ENCODE measurements at places on chromosomes 6 and 20. TPM values are rescaled to one million over a fixed set of nuclear protein-coding genes. Genes with fewer than 3 reads are reported as not detected.

DNA sequence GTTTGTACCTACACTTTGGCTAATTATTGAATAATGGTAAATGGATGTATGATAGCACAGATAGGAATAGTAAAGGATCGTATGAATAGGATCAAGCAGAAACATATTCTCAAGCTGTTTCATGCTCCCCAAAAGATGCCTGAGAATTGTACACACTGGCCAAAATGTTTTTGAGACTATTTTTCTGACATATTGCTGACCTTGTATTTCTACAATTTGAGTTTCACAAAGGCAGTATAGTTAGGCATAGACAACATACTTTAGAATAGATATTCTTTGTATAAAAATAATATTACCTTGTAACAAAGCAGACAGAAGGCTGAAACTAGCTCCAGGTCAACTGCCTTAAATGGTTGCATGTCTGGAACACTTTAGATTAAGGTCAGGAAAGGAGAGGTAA is 598.4 kb downstream of the COL12A1 start:
- H3K36me3 ChIP-seq = no peaks in the 10 kb centered on the region
- H3K27me3 ChIP-seq = no peaks in the 10 kb centered on the region
- no peaks in the 10 kb centered on the region for H3K4me1 ChIP-seq
- H3K4me3 ChIP-seq = no peak overlapping the region
- DNase-seq = no peak

DNA sequence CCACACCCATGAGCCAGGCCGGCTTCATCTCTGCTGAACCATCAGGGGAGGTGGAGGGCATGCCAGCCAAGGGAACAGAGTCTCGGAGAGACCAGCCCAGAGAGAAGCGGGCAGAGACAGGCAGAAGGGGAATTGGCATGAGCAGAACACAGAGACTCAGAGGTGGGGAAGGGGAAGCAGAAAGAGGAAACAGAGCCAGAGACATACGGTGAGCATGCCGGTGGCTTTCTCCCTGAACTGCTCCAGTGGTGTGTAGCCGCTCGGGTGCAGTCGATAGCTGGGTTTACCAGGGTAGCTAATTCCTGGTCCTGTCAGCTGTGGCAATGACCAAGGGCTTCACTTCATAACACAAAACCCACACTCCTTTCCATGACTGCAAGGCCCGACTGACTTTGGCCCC is 83.6 kb upstream of the CCDC167 start:
- DNase-seq = no peak
- no peaks in the 10 kb centered on the region for H3K27me3 ChIP-seq
- no peaks in the 10 kb centered on the region for H3K4me1 ChIP-seq
- no peak overlapping the region for H3K4me3 ChIP-seq
- no peaks in the 10 kb centered on the region for H3K36me3 ChIP-seq

DNA sequence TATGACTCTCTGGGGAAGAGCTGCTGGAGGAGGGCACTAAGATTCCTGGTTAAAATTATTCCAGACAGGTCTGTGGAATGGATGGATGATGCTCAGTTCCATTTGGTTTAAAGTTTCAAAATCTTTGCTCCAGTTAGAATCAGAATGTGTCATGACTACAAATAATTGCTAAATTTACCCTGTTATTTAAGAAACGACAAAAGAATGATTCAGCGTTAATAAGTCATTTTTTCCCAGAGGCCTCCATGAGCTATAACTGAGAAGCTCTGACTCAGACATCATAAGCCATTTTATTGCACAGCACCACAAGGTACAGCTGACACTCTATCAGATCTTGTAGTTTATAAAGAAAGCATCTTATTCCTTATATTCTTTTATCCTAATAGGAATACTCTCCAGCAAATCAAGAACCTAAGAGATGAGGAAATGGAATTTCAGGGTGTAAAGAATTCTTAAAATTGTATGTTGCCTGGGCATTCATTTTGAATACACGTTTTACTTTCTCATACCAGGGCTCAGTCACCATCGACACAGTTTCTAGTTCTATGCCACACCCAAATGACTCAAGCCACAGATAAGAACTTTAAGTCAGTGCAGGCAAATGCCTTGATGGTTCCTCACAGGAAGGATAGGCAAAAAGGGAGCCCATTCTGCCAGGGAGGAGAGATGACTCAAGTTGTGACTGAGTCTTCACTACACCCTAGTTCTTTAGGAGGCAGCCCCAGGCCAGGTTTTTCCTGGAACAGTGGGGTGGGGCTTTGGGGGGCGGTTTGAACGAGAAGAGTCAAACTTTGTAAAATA is 636.0 kb downstream of the MMUT start:
- H3K36me3 ChIP-seq = no peaks in the 10 kb centered on the region
- no peak overlapping the region for H3K4me3 ChIP-seq
- no peak overlapping the region for H3K27ac ChIP-seq
- no peaks in the 10 kb centered on the region for H3K4me1 ChIP-seq

DNA sequence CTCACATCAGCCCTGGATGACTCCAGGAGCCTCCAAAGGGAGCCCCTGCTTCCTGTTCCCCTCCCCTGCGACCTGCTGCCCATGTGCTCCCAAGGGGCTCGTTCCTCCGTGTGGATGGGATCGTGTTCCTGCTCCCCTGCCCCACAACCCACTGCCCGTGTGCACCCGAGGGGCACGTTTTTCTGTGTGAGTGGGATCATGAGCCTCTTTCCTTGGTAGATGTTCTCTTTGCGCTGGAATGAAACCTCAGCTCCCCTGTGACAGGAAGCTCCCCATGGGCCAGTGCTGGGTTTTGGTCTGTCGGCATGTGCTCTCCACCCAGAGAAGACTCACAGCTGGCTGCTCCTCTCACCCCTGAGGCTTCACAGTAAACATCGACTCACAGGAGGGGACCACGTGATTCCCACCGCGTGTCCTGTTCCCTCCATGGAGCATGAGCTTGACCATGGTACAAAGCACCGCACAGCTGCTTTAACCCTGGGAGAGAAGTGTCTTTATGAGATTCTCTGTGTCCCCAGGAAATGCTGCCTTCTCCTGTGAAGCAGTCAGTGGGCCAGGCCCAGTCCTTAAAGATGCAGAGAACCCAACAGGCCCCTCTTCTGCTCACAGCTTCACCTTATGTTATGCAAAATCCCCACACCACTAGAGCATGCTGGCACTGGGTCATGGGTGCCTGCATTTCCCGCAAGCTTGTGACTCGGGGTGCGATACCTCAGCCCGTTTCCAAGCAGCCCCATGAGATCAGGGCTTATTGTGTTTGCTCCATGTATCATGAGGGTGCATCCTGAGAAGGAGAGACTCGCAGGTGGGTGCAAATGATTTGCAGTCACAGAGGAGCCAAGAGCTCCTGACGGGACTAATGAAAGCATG is 215.1 kb downstream of the ERMARD start:
- H3K27me3 ChIP-seq = no peaks in the 10 kb centered on the region
- H3K4me3 ChIP-seq = no peak overlapping the region
- H3K36me3 ChIP-seq = no peaks in the 10 kb centered on the region
- no peaks in the 10 kb centered on the region for H3K4me1 ChIP-seq

GRCh38 chr20:58717278-58718091 is 24.9 kb downstream of the NPEPL1 start:
- H3K4me3 ChIP-seq = no peak overlapping the region
- H3K27ac ChIP-seq = no peak overlapping the region
- H3K4me1 ChIP-seq = no peaks in the 10 kb centered on the region
- no peaks in the 10 kb centered on the region for H3K27me3 ChIP-seq
- no peak for DNase-seq
- H3K36me3 ChIP-seq = no peaks in the 10 kb centered on the region

GRCh38 chr6:108544606-108545005 is 16.1 kb upstream of the FOXO3 start:
- H3K4me1 ChIP-seq = no peaks in the 10 kb centered on the region
- H3K36me3 ChIP-seq = no peaks in the 10 kb centered on the region
- no peak overlapping the region for H3K4me3 ChIP-seq
- DNase-seq = no peak
- H3K27me3 ChIP-seq = no peaks in the 10 kb centered on the region

GRCh38 chr6:86856937-86857563 is 80.3 kb upstream of the HTR1E start:
- no peak overlapping the region for H3K4me3 ChIP-seq
- peak; percentile 62 for DNase-seq
- no peaks in the 10 kb centered on the region for H3K27me3 ChIP-seq
- H3K36me3 ChIP-seq = no peaks in the 10 kb centered on the region
- no peaks in the 10 kb centered on the region for H3K4me1 ChIP-seq

- H3K4me1 ChIP-seq = no peaks in the 10 kb centered on the region
- H3K4me3 ChIP-seq = no peak overlapping the region
- no peaks in the 10 kb centered on the region for H3K36me3 ChIP-seq
These were observed 125.1 kb downstream of the BFSP1 start for GRCh38 chr20:17406051-17406590.

DNA sequence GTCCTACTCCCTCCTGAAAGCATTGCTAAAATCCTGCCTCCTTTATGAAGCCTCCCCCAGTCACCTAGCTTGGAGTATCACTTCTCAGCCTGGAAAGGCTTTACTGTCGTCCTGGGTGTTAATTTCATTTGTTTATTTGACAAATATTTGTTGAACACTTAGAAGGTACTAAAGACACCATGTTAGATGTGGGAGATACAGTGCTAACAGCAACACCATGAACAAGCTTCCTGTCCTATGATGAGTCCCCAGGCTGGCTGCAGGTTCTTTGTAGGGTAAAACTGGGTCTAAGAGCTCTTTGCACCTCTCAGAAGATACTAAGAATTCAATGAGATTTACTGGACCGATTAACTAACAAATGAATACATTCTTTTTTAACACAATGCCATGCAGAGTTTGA is 109.2 kb upstream of the TMEM170B start:
- H3K27ac ChIP-seq = peak overlapping the region; percentile 93
- no peak overlapping the region for H3K4me3 ChIP-seq
- H3K27me3 ChIP-seq = no peaks in the 10 kb centered on the region
- H3K36me3 ChIP-seq = no peaks in the 10 kb centered on the region
- DNase-seq = no peak
- peaks cover 67% of the 10 kb centered on the region for H3K4me1 ChIP-seq

GRCh38 chr6:137304020-137304780 is 85.0 kb upstream of the IFNGR1 start:
- no peaks in the 10 kb centered on the region for H3K4me1 ChIP-seq
- no peak overlapping the region for H3K4me3 ChIP-seq
- no peaks in the 10 kb centered on the region for H3K27me3 ChIP-seq

DNA sequence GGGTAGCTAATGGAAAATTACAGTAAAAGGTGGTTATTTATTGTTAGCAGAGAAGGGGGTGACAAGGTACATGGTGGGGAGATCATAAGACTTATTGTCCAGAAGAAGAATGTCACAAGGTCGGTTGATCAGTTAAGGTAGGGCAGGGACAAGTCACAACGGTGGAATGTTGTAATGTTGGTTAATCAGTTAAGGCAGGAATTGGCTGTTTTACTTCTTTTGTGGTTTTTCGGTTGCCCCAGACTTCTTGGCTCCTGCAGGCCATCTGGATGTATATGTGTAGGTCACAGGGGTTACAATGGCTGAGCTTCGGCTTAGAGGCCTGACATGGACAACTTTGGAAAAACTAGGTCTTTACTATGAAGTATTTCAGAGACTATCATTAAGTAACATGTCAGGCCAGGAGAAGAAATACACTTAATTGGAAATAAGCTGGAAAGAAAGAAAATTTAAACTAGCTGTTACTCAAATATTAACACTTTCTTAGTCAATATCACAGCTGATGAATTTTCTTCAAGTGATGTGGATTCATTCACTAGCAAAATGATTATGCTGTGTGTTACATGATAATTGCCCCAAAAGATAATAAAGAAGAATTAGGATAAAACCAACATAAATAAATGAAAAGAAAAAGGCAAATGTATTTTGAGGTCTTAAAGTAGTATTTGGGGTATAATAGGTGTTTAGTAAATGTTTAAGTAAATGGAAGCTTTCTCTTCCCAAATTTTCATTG is 4.4 kb downstream of the AIG1 start:
- no peak overlapping the region for H3K4me3 ChIP-seq
- no peak overlapping the region for H3K27ac ChIP-seq
- no peaks in the 10 kb centered on the region for H3K36me3 ChIP-seq
- peaks cover 12% of the 10 kb centered on the region for H3K4me1 ChIP-seq
- no peak for DNase-seq

- no peaks in the 10 kb centered on the region for H3K36me3 ChIP-seq
- no peaks in the 10 kb centered on the region for H3K27me3 ChIP-seq
- H3K4me1 ChIP-seq = no peaks in the 10 kb centered on the region
- DNase-seq = no peak
These were observed 972.9 kb upstream of the FLRT3 start for GRCh38 chr20:15310361-15310760.

DNA sequence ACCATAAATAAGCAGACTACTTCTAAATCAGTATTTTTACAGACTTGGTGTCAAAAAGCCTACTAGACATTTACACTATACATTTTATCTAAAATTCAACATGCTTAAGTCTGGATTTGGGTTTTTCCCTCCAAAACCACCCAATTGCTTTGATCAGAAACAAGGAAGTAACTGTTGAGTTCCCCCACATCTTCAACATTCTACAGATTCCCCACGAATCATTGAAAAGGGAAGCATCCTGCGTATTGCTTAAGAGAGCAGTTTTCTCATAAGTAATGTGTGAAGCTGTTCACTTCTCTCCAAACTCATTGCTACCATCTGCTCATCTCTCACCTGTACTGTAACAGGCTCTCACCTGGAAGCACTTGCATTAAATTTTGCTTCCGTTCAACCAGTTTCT is 36.4 kb upstream of the RNF144B start:
- no peak for DNase-seq
- H3K4me3 ChIP-seq = no peak overlapping the region
- no peaks in the 10 kb centered on the region for H3K27me3 ChIP-seq
- H3K4me1 ChIP-seq = peaks cover 14% of the 10 kb centered on the region
- H3K27ac ChIP-seq = peak overlapping the region; percentile 58

FOXP4 gene
- 42.4 TPM for total RNA-seq

CLPSL1 gene
- not detected for total RNA-seq

KCNK16 gene
- total RNA-seq = not detected

Data from thyroid gland (tissue), 4 donors.